Cerebellar nuclear complex (tissue), 1 donor: ENCODE measurements at places on chromosomes 5 and 9.

DNA sequence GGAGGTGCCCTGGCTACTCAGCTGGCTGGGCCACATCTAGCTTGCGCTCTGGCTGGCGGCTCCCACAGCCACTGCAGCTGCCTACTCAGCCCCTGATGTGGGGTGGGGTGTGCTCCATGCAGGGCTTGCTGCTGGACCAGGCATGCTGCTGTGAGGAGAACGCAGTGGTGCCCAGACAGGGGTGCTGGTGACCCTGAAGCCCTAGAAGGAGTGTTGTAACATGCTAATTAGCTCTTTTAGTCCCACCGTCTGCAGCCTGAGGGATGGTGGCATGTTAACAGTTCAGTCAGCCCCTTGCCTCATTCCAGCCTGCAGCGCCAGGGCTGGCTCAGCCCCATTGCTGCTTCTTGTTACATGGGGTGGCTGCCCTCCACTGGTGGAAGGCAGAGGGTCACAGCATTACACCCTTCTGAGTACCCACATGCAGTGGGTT lies 642.3 kb downstream of the DMRTA1 start:
- DNase-seq = no peak

DNA sequence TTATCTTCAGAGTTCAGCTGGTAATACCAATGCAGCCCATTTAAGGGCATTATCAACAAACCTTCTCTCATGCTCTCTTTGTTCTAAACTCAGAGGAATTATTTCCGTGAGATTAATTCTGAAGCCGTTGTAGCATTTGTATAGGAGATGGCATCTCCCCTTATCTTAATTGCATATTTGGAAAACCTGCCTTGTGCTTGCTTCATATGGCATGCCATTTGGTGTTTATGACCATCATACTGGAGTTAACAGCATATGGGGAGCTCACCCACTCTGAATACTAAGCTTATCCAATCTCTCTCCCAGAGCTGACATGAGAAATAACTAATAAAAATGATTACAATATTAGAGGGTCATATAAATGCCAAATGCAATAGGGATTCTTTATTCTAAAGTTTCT lies 243.2 kb downstream of the BRINP1 start:
- no peak for DNase-seq

- no peak for DNase-seq
Measured at GRCh38 chr5:102582696-102583095, 83.9 kb upstream of the SLCO6A1 start.

DNA sequence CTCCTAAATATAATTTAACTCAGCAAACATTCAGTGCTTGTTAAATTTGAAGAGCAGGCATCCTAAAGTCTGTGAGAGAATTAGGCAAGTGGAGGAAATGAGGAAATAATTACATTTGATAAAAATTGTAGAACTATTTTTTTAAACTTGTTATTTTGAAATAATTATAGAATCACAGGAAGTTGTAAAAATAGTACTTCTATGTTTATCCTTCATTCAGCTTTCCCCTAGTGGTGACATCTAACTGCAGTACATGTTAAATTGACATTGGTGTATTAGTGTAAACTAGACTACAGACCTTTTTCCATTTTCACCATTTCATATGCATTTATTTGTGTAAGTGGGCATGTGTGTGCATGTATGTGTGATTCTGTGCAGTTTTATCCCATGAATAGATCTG lies 51.6 kb downstream of the F2RL2 start:
- DNase-seq = no peak

- DNase-seq = no peak
Measured at GRCh38 chr9:115327436-115328122, 209.6 kb upstream of the TNC start.

- no peak for DNase-seq
Measured at GRCh38 chr9:76756268-76756640, 8.0 kb upstream of the PCA3 start.

- DNase-seq = no peak
Measured at GRCh38 chr5:126004636-126005035, 418.6 kb upstream of the GRAMD2B start.

GRCh38 chr5:74254257-74254656 lies 386.3 kb downstream of the ENC1 start:
- DNase-seq = no peak

DNA sequence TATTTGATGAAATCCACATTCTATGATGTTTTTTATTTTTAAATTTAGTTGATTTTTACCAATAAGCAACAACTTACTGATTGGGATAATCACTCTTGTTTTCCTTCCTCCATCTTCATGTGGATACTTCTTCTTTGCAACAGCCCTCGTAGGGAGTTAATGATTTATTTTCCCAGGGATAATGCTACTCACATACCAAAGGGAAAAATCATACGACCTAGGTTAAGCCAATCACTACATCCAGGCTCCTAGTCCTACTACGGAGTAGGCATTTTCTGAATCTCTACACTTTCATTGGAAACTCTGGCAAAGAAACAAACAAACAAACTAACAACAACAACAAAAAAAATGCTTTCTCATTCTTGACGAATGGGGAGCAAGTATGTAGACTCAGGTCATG lies 663.4 kb downstream of the PTPRD start:
- no peak for DNase-seq

GRCh38 chr5:119468286-119468685 lies 16.0 kb downstream of the HSD17B4 start:
- DNase-seq = no peak

GRCh38 chr9:132698989-132699388 lies 28.7 kb downstream of the GTF3C4 start:
- DNase-seq = no peak

GRCh38 chr5:58044166-58044565 lies 415.7 kb downstream of the PLK2 start:
- DNase-seq = no peak
